Dorsolateral prefrontal cortex (tissue), 122 donors: ENCODE measurements at places on chromosomes 2 and 18.

GRCh38 chr2:179861027-179861415 is 391 bp downstream of the ZNF385B start:
- DNase-seq, result no peak

GRCh38 chr2:203585516-203585915 is 50.4 kb upstream of the RAPH1 start:
- no peak for DNase-seq

- DNase-seq, result no peak
These were observed 21.7 kb downstream of the COX7A2L start for GRCh38 chr2:42339191-42339912.

GRCh38 chr18:61865466-61866175 is 27.2 kb downstream of the RNF152 start:
- no peak for DNase-seq

GRCh38 chr2:96336104-96336775 is 674 bp downstream of the NCAPH start:
- no peak for DNase-seq

DNA sequence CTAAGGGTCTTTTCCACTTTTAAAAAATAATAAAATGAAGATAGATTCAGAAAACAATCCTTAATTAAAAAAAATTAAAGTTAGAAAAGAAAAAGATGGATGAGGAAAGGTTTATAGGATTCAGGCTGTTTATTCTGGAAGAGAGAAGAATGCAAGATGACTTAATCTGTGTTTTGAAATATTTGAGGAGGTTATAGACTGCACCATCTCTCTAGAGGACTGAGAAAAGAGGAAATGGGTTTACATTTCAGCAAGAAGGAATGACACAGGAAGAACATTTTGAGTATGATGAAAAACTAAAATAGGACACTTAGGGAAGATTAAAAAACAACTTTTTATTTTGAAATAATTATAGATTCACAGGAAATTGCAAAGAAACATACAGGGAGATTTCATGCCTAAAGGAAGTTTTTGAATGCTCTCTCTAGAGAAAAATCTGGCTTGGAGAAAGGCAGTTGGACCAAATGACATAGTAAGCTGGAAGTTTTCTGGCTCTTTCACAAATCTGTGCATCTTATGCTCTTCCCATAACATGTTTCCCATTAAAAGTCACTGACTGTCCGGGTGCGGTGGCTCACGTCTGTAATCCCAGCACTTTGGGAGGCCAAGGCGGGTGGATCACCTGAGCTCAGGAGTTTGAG is 75.0 kb downstream of the CERS6 start:
- no peak for DNase-seq

DNA sequence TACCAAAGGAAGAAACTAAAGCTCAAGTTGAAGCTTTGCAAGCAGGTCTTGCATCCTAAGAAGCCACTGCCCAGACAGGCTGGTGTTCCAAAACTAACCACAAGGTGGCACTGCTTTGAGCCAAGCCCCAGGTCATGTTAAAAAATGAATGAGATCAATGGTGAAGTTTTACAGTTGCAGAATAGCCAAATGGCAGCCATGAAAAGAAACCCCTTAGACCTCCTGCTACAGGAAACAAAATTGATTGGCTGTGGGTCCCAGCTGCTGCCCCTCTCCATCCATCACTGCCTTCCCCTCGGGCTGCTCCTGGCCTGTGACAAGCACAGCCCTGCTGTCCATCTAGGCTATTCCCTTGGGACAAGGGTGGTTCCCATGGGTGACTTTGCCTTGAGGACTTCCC is 20.7 kb upstream of the MREG start:
- DNase-seq, result no peak

- no peak for DNase-seq
These were observed 8.3 kb downstream of the TM4SF20 start for GRCh38 chr2:227370791-227371312.

GRCh38 chr18:51123046-51123395 is 74.5 kb downstream of the MEX3C start:
- no peak for DNase-seq

- DNase-seq, result no peak
These were observed 29.8 kb downstream of the ALPK2 start for GRCh38 chr18:58599106-58599505.

GRCh38 chr2:164103271-164103670 is 367.5 kb upstream of the FIGN start:
- DNase-seq, result no peak

DNA sequence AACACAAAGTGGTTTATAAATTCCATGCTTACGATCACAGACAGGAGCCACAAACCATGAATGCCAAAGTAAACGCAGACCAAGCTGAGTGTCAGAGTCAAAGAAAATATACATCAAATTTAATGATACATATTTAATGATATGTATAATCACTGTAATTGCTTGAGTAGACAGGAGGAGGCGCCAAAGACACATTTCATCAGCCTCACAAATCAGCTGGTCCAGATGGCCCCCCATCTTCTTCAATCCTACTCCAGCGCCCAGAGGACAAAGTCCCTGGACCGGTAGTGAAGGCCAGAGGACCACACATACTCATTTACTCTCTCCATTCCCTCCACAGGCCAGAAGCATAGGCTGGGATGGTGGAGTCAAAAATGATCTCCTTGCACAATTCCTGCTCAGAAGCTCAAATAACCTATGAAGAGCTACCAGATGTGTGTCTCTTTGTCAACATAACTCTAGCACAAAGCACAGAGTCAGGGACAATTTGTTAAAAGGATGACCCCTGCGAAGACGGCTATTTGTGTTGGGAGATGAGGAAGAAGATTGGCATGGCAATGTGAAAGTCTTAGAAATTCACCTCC is 149.3 kb upstream of the PGAP1 start:
- no peak for DNase-seq

GRCh38 chr2:220166616-220167015 is 539.2 kb downstream of the SLC4A3 start:
- no peak for DNase-seq

- no peak for DNase-seq
These were observed 128.6 kb upstream of the ZSWIM2 start for GRCh38 chr2:186977433-186978045.

DNA sequence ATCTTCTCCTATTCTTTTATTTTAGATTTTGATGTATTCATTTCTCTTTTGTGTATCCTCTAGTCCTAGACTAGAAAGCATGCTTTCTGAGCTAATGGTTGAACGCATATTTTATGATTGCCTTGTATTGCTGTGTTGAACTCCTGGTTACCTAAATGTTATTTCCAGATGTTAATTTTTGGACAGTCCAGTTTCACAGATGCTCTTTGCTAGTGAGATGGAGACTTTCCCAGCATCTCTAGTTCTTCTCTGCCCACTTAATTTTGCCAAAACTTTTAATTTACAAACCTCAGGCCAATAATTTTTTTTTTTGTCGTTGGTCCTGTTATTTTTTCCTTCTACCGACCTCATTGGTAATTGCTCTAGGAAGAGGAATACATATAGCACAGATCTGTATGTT is 153.2 kb downstream of the HAUS1 start:
- DNase-seq, result no peak

DNA sequence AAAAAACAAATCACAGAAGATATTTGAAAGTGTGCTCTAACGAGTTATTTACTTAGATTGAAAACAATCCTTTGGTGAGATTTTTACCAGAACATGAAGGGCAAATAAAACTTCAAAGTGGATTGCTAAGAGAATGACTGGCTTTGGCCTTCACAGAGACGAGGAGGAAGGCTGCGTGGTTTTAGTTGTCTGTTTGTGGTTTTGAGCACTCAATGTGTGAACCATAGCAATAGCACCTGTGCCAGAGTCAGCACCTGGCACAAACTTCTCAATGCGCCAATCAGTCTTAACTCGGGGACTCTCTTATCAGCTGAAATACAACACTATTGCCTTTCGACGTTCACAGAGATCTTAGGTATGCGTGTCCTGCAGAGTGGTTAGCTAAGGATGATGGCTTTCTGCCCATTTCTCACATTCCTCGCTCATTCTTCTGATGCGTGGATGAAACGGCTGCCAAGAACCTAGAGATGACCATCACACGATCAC is 70.0 kb downstream of the MBP start:
- no peak for DNase-seq
